ENCODE measurements at places on chromosomes 7 and 10.

DNA sequence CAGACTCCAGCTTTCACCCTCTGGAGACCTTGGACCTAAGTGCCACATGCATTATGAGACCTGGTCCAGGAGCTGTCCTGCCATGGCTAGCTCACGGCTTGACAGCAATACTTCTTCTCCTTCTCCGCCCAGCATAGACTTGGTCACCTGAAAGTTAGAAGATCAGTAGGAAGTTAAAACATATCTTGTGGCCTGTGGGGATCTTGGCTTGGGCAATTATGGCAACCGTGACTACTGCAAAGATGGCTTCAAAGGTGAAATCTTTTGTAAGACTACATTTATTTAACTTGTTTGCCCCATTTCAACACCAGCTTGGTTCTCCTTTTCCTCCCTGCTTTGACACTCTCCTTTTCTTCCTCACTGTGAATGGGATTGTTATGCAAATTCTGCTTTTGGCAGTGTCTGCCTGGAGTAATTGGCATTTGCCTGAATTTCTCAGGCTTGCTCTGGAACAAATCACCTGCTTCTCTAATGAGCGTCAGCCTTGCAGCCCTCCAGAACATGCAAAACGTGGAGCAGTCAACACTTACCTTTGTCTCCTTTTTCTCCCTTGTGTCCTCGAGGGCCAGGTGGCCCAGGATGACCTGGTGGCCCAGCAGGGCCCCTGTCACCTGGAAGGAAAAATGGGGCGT, 53.4 kb downstream of the COL17A1 start:
- DNase-seq, result no peak

GRCh38 chr10:30070001-30070685, 10.8 kb upstream of the JCAD start:
- no peak for DNase-seq

DNA sequence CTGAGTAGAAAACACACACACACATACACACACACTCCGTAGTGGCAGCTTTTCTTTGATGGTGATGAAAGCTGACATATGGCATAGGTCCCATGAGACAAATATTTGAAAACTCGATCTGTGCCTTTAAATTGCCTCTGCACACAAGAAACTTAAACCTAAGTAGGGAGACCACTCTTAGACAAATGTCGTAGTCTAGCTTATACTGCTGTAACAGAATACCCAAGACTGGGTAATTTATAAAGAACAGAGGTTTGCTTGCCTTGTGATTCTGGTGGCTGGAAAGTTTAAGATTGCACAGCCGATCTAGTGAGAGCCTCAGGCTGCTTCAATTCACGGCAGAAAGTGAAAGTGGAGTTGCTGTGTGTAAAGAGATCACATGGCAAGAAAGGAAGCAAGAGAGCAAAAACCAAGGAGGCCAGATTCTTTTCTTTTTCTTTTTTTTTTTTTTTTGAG, 489.4 kb upstream of the SORCS1 start:
- DNase-seq, result no peak

DNA sequence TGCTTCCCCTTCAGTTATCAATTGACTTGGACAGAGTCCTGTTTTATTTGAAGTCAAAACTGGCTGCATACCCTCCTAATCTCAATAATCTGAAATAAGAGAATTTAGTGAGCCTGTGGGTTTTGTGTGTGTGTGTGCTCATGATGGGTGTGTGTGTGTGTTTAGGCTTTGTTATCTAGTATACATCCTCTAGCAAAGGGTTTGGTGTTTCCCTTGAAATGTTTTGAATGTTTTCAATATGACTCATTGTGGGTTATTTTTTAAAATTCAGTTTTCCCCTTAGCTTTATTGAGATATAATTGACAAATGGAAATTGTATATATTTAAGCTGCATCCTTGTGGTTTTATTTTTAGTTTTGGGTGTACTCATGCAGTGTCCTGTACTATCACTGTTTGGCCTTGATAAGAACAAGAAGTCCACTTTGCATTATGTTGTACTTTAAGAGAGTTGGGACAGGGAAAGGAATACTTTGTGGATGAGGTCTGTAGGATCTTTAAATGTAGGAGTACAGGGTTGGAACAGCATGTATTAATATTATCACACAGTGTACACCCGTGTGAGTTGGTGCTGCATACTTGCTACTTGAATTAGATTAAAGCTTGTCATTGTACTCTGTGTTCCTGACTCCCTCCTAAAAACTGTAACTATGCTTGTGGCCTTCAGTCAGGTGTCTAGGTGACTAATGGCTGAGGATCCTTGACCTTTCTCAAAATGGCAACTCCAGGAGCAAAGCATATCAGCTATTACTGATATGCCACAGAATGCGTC, 58.3 kb downstream of the VCL start:
- DNase-seq, result peak; percentile 31

DNA sequence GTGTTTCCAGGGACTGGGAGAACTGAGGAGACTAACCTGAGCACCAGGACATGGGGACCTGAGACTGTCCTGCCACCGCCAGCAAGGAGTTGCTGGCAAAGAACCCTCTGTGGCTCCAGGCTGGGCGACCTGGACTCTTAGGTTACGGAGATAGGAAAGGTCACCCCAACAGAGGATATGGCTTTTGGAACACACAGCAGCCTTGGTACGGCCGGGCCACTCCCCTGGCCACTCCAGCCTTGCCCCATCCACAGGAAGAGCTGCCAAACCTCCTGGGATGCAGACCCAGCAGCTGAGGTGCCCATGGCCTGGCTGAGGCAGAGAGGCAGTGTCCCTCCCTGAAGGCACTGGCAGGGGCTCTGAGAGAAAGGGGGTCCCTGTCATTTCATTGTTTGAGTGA, 137.8 kb downstream of the OAT start:
- DNase-seq, result no peak

DNA sequence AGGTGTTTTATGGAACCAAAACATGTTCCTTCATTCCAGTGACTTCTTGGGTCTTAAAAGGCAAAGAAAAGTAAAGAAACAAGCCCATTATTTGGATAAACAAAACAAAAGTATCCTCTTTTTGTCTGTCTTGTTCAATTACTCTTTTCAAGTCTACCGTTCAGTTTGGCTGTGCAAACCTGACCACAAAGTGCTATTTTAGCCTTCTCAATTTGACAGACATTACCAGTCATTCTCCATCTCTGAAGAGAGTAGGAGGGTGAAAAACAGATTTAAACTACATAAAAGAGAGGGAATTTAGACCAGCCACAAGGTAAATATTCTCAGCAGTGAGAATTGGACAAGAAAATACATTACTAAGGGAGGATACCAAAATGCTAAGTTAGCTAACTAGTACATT, 145.2 kb downstream of the GRM3 start:
- DNase-seq, result no peak

DNA sequence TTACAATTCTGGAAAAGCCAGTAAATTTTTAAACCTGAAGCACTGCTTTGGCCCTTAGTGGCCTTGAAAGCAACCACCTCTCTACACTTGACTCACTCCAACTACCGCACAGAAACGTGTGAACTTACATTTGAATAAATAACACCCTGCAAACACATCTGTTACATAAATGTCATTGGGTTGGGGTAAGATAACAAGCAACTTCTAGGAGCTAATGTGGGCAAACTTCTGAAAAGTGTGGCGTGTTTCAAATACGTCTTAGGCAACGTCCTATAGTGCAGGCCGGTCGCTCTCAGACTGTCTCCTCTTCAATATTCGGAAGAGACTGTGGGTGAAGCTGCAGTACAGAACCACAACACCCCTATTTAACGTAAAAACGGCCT, 474 bp downstream of the ORC5 start:
- DNase-seq, result peak; percentile 20

DNA sequence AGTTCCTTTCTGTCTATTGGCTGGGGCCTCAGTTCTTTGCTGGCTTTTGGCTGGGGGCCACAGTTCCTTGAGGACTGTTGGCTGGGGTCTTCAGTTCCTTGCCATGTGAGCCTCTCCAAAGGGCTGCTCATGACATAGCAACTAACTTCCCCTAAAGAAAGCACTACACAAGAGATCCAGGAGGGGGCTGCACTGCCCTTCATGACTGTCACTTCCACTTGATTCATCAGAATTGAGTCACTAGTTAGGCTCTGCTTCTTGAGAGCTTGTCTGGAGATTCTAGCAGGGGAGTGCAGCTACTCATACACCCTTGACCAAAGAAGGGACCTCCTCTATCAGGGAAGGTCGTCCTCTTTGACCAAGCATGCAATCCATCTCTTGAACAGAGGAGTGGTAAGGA, 38.0 kb upstream of the MKX start:
- peak; percentile 57 for DNase-seq

GRCh38 chr7:29319719-29320521, 125.3 kb downstream of the CHN2 start:
- no peak for DNase-seq

- no peak for DNase-seq
Measured at GRCh38 chr7:136528329-136528728, 340.1 kb upstream of the CHRM2 start.

- DNase-seq, result no peak
Measured at GRCh38 chr10:128566361-128566968, 440.2 kb upstream of the MKI67 start.

All from activated naive CD4-positive, alpha-beta T cell treated with anti-CD3 and anti-CD28 coated beads for 36 hours (primary cell).